Stimulated activated CD4-positive, alpha-beta T cell treated with anti-CD3 and anti-CD28 coated beads, Interleukin-1b, Interleukin-23, amount 100 ng/mL, for 48 hours (primary cell): ENCODE measurements at places on chromosomes 3 and 15.

DNA sequence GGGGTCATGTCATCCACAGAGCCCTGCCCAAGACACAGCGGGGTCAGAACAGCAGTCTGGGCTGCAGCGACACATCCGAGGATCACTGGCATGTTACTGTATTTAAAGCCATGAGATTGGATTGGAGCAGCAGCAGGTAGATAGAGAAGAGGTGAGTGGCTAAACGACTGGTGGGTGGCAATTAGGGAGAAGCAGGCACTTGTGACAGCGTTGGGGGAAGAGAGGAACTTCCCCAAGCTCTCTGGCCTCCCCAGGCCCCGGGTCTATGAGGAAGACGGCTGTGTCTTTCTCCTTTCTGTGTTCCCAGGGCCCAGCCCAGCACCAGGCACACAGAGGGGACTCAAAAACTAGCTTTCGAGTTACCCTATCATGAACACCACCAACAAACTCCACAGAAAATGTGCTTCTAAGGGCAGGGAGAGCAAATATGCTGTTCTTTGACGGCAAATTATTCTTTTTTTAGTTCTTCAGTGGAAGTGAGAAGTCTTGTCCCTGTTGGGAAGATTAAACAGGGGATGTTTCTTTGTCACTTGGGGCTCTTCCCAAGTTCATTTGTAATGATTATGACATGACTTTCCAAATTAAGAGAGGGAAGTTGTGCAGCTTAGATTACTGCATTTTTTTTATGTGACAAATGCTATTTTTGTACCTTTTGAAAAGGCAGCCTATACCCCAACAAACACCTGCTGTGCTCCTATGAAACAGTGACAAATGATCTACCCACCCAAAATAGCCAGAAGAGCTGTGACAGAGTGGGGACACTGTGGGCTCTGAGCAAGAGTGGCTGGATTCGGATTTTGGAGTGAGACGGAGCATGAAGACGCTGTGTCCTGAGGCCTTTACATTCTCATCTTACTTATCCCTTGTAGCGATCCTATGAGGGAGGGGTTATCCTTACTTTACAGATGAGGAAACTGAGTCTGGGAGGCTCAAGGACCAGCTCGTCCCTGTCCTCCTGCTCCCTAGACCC lies 7.2 kb upstream of the SYNM start:
- no peak for DNase-seq

GRCh38 chr3:124862006-124862405 lies 25.2 kb downstream of the ITGB5 start:
- no peak for DNase-seq

- DNase-seq: no peak
These were observed 18.8 kb upstream of the GATM start for GRCh38 chr15:45397116-45397665.

GRCh38 chr3:73136941-73137340 lies 75.5 kb downstream of the EBLN2 start:
- DNase-seq: no peak

DNA sequence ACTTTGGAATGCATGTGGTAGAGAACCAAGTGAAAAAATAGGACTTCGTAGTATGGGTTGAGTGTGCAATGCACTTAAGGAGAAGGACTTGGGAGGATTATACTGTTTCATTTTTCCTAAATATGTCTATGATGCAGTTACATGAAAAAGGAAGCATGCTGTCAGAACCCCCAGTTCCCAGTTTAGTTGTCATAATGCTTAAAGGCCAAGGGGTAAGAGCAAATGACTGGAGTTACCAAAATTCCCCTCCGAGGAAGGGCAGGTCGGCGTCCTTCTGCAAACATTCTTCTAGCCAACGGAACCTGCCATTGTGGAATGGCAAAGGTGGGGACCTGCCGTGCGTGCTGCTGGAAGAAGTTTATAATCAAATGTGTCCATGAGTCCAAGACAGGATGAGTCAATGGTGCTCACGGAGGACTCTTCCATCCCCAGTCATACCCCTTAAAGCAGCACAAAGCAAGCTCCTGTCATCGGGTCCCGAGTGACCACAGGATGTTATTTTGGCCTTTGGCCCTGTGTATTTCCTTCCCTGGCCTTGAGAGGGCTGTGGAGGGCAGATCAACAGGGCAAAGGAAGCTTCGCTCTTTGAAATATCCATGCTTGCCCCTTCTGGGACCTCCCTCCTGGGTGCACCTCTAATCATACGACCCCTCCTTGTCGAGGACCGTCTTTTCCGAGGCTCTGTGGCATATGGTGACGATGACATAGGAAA lies 93.2 kb downstream of the SLCO3A1 start:
- no peak for DNase-seq

- DNase-seq: no peak
These were observed 114.5 kb downstream of the MEGF11 start for GRCh38 chr15:66138892-66139590.

- DNase-seq: no peak
These were observed 309.8 kb downstream of the UNC13C start for GRCh38 chr15:54288049-54288448.

- DNase-seq: no peak
These were observed 406.8 kb downstream of the SHQ1 start for GRCh38 chr3:72441284-72441994.

GRCh38 chr3:114709102-114709501 lies 415.3 kb downstream of the TIGIT start:
- no peak for DNase-seq

GRCh38 chr3:58835086-58835485 lies 168.5 kb upstream of the FAM3D start:
- no peak for DNase-seq

DNA sequence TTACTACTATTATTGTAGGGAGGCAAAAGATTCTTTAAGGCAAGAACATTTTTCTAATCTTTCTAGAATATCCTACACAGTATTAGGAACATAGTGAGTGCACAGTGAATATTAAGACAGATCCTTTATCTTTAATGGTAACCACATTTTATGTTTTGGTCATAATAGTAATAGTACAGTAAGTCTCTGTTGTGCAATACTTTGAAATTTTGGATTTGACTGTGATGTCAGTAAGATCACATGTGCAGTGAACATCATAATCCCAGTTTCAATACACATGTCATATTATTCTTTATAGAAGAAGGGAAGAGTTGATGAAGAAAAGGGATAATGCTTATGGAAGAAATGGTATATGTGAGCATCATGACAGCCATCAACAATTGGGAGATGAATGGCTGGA lies 10.7 kb downstream of the STT3B start:
- no peak for DNase-seq

GRCh38 chr3:66717806-66718205 lies 217.0 kb upstream of the LRIG1 start:
- DNase-seq: no peak

GRCh38 chr15:71997691-71998090 lies 120.3 kb downstream of the MYO9A start:
- DNase-seq: no peak

DNA sequence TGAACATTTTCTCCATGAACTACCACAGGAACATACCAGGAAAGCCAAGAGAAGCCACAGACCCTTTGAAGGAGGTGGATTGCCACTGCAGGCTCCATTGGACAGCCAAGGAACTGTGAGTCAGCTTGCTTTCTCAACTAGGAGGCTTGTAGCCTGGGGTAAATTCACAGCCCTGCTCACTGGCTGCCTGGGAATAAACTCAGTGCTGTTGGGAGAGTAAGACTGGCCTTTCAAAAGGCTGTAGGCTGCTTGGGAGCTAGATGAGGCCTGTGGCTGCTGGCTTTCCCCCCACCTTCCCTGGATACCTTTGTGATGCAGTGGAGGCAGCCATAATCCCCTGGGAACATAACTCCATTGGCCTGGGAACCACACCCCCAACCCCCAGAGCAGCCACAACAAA lies 223.5 kb upstream of the RBMS3 start:
- DNase-seq: no peak

GRCh38 chr3:50370594-50370993 lies 11.3 kb upstream of the TMEM115 start:
- no peak for DNase-seq

- no peak for DNase-seq
These were observed 60.9 kb upstream of the DCBLD2 start for GRCh38 chr3:98962189-98962930.
